ENCODE measurements at places on chromosomes 6 and 20.

DNA sequence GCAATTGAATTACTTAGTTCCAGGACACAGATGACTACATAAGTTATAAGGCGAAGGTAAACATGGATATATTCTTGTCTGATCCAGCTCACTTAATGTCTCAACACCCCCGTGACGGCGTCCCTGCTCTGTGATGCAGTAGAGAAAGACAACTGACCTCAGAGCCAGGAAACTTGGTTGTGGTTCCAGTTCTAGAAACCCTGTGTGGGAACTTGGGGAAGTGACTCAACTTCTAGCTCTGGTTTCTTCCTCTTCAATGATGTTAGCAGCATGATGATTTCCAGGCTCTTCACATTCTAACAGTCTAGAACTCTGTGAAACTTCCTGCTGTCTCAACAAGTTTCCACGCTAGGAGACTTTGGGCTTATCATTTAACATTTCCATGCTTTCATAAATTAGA lies 18.4 kb downstream of the LAMA4 start:
- DNase-seq = no peak

GRCh38 chr6:99608886-99609482 lies 2.4 kb downstream of the PRDM13 start:
- DNase-seq = no peak

GRCh38 chr20:16301986-16302385 lies 271.3 kb downstream of the KIF16B start:
- DNase-seq = no peak

DNA sequence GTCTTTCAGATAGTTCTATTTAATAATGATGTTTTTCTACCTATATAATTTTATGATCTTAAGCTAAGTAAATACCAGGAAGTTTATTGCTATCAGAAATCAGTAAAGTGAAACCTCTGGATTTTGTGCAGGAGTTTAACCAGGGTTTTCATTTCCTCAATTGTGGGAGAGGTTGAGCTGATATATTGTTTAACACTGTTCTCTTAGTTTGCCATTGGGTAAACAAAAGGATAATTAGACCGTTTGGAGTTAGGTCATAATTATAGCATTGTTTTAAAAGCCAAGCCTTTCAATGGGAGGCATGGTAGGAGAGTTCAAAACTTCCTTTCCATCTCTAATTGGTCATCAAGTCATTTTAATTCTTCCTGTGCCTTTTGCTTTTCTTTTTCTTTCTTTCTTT lies 58.7 kb downstream of the STXBP5 start:
- no peak for DNase-seq

- no peak for DNase-seq
Observed at GRCh38 chr6:169427856-169428255, 174.2 kb upstream of the THBS2 start.

- DNase-seq = no peak
Observed at GRCh38 chr6:147869201-147869600, 360.7 kb downstream of the SAMD5 start.

DNA sequence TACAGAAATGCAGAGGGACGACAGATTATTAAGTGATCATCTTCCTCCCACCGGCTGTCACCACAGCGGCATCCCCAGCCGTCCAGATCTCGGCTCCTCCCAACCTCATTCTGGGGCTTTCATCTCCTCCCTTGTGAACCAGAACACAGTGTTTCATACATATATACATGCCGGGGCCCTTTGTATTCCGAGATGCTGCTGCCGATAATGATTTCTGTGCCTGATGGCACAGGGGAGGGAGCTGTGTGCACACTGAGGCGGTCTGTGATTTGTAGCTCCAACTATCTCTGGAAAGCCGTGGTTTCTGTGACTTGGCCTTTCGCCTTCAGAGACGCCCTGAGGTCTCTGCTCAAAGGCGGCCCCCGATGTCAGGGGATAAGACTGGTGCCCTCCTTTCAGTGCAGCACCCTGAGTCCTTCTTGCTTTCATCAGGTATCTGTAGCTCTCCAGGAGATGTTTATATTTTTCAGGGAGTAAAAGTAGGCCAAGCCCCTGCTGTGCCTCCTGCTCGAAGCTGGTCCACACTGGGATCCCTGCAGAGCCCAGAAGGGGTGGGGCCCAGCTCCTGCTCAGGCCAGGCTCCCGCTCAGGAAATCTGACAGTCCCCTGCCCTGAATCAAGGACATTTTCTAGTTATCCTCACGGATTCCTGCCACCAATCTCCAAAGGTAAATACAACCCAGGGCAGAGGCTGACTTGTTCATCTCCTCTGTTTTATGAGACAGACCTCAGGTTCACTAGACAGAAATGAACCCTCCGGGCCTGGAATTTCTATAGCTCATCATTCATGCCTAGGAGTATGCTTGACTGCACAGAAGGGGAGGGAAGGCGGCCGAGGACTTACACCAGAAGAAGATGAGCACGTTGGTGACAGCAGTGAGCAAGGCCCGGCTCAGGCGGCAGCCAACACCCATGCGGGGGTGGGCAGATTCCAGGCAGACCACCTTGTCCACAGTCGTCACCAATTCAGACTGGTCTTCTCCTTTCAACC lies 11.2 kb downstream of the LEMD2 start:
- no peak for DNase-seq

- no peak for DNase-seq
Observed at GRCh38 chr6:84643778-84644177, 120.6 kb downstream of the TBX18 start.

GRCh38 chr6:126182650-126183311 lies 157.1 kb upstream of the CENPW start:
- DNase-seq = no peak

GRCh38 chr20:61099806-61100205 lies 152.3 kb upstream of the CDH4 start:
- DNase-seq = no peak

- DNase-seq = no peak
Observed at GRCh38 chr6:28589234-28589956, 63.7 kb downstream of the GPX5 start.

DNA sequence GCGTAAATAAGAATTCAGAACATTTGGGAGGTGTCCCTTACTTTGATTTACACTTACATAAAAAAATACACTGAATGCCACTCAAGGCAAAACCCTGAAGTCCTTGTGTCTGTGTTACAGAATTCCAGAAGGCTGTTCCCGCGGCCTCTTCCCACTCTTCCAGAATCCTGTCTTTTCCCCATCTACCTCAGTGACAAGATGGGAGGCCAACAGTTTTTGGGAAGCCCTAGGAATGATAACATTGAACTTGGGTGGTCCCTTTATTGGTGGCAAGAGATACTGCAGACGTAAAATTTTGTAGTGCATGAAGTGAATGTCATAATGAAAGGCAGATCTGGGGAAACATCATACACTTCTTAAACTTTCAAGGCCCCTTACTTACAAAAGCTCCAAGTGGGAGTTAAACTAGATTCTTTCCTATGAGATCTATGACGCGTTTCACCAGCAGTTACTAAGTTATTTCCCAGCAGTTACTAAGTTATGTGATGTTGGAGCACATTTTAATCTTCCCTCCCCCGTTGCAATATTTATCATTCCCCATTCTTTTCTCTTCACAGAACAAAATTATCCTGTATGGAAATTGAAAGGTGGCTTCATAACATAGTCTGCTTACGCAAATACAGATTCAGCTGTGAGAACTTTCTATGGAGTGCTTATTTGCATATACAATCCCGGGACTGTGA lies 79.5 kb downstream of the BCAS1 start:
- no peak for DNase-seq

- DNase-seq = no peak
Observed at GRCh38 chr6:414447-414846, 22.9 kb downstream of the IRF4 start.

DNA sequence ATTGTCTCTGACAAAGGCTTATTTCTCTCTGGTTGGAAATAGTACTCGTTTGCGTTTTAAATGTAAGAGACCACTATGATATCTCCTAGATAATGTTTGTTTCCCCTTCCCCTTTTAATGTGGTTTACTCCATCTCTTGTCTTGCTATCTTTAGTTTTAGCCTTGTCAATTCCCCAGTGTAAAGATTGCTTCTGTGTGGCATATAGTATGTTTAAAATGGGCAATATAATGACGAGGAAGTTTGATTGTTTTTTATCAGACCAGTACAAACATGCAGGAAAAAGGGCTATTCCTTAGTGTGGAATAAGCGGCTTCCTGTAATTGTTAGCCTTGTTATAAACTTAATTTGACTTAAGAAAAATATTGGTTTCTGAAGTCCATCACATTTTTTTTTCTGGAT lies 3.1 kb downstream of the QKI start:
- DNase-seq = no peak

- DNase-seq = no peak
Observed at GRCh38 chr6:27544612-27545260, 71.8 kb upstream of the ZNF184 start.

DNA sequence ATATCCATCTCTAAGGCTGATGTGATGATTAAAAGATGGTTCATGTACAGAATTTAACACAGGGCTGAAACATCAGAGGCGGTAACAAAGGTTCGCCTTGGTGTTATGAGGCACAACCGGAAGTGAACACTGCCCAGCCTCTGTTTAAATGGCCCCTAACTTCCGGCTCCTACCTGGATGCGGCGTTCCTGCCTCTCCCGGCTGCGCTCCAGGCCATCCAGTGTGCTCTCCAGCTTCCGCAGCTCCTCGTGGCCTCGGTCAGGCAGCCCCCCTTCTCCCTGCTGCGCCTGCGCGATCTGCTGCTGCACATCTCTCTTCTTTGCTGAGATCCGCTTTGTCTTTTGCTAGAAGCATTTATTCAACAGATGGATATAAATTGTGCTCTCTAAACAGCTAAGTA lies 195.3 kb downstream of the SYNE1 start:
- no peak for DNase-seq

DNA sequence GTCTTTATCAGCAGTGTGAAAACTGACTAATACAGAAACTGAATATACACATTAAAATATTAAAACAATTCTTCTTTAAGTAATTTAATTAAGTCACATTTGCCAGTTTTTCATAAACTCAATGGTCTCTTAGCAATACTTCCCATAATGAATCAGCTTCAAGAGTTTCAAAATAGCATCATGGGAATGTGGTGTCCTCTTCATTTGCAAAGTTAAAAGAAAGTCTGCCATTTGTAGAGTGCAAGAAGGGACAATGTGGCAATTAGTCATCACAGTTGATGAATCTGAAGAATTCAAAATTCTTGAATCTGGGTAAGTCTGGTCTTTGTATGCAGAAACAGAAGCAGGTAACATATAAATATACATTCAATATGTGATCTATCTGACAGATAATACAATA lies 38.7 kb downstream of the SYNE1 start:
- DNase-seq = no peak

GRCh38 chr20:19009081-19009688 lies 195.6 kb downstream of the SCP2D1 start:
- DNase-seq = no peak

- DNase-seq = no peak
Observed at GRCh38 chr6:14645841-14646240, 528.3 kb downstream of the CD83 start.

DNA sequence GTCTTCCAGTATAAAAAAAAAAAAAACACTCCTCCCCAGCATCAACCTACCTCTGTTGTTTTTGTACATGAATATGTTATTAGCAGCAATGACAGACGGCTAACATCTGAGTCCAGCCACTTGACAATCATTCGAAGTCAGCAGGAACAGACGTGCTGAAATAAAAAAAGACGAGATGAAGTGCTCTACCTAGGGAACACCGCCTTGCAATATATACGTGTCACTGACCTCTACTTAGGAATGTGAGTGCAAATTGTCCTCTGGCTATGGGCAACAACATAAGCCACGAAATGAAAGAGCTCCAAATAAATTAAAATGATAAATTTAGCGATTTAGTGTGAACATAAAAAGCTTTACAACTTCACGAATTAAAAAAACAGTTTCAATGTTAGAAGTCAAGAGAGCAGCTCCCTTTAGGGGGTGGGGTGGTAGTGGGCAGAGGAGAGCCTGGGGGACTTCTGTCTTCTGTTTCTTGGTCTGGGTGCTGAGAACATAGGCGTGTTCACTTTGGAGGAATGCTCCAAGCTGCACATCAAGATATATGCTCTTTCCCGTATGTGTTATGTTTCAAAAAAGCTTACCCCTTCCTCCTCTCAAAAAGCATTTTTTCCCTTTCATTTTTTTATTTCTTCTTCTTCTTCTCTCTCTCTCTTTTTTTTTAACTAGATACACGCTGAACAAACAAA lies 23.3 kb downstream of the EDN1 start:
- no peak for DNase-seq

Measured in activated T-helper 1 cell treated with Interleukin-2 at 50 U/mL for 16 hours (primary cell).